Aorta (tissue), 5 donors: ENCODE measurements at places on chromosomes 12 and 14.

DNA sequence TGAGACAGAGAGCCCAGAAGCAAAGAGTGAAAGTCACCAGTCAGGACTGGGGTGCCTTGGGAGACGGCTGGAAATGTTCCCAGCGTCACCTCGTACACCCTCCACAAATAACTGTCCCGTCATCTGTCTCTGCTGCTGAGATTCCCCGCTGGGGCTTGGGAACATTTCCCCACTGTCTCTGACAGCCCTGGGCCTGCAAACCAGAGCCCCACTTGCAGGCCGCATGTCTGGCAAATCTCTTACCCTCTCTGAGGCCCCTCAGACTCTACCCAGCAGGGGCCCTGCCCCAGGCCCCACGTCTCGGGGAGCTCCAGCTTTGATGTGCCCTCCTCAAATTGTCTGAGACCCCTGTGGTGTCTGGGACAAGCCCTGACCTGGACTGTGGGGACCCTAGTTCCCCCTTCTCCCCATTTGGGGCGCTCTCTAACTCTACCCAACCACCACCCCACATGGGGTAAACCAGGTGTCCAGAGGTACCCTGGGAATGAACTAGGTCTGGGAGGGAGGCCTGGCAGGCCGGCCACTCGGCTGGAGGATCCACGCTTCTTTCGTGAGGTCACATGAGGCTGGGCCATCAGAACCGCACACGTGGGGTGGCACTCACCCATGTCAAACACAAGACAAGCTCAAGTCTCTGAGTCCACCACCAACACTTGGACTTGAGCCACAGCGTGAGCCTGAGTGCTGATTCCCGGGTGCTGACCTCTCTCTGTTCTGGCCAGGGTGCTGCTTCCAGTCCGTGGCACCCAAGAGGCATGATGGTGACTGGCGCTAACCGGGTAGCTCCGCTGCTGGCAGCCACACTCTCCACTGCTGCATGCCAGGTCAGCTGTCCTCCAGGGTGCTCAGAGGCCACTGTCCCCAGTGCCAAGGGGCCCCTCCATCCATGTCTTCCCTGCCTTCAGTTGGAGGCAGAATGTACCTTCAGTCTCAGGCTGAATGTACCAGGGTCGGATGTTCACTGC lies 59.8 kb downstream of the DIO3 start:
- no peak for DNase-seq

GRCh38 chr14:89121968-89122620 lies 294.9 kb downstream of the FOXN3 start:
- no peak for DNase-seq

DNA sequence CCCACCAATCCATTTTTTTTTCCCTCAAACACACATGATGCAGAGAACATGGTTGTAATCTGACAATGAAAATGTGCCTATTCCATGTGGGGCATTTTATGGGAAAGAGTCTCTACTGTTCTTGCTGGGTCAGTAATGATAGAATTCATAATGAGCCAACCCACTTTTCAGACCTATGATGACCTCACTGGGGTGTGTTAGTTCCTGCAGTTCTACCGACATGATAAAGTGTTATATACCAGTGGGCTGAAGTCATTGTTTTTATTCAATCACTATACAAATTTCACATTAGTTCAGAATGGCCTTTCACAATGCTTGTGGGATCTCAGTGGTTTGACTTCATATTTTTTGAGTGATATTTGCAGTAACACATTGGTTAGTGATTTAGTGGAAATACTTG lies 47.5 kb downstream of the PPFIBP1 start:
- no peak for DNase-seq

DNA sequence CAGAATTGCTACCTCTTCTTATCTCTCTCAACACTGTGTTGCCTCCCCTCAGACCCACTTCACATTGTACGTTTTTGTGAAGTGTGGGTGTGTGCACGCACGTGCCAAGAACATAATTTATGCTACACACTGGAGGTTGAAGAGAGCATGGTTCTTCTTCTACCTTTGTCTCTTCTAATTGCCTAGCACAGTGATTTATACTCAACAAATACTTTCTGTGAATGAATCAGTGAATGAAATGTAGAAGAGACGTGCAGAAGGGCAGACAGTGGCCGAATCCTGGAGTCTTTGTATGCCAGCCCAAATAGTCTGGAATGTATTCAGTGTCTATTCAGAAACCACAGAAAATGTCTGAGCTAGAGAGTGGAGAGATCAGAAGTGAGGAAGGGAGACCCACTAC lies 4.6 kb upstream of the SAMD4A start:
- no peak for DNase-seq

DNA sequence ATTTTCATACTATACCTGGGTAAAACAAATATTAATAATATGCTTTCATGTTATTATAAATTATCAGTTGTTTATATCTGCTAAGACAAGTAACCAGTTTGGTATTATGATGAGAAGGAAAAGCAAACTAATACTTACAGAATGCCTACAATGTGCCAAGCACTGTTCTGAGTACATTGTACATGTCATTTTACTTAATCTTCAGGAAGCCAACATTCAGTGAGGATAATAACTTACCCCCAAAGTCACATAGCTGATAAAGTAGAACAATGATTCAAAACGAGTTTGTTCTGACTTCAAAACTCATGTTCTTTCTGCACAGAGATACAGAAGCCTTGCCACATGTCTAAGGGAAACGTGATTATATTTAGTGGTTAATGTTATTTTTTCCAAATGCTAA lies 89.0 kb upstream of the DIO2 start:
- no peak for DNase-seq

DNA sequence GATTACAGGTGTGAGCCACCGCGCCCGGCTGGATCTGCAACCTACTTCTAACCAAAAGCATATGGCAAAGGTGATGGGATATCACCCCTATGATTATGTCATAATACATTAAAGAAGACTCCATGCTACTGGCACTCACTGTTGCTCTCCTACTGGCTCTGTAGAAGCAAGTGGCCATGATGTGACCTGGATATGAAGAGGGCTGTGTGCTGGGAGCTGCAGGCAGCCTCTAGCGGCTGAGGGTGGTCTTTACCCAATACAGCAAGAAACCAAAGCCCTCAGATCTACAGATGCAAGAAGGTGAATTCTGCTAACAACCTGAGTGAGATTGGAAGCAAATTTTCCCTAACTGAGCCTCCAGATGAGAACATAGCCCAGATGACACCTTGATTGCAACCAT lies 34.2 kb upstream of the TRIM9 start:
- no peak for DNase-seq

- no peak for DNase-seq
Observed at GRCh38 chr14:25103271-25103670, 53.3 kb upstream of the STXBP6 start.

DNA sequence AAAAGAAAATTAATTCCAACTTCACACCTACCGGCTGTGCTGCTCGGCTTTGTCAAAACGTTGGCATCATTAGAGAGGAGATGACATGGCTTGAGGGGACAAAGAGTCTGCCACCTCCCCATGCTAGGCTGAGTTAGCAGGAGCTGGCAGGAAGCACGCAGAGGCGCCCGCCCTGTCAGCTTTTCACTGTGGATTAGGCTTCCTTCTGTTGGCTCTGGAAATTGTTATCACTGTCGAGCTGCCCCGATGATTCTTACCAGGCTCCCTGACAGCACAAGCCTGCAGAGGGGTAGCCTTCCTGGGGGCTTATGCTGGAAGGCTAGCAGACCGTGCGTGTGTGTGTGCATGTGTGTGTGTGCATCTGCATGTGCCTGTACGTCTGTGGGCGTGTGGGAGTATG lies 490.9 kb upstream of the TBX3 start:
- DNase-seq, result no peak

DNA sequence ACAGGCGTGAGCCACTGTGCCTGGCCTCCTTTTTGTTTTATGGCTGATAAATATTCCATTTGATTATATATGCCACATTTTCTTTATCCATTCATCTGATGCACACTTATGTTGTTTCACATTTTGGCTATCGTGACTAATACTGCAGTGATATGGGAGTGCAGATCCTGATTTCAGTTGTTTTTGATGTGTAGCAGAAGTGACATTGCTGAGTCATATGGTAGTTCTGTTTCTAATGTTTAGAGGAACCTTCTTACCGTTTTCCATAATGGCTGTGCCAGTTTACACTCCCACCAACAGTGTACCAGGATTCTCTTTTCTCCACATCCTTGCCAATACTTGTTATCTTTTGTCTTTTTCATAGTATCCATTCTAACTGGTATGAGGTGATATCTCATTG lies 235.9 kb downstream of the ERC1 start:
- no peak for DNase-seq

DNA sequence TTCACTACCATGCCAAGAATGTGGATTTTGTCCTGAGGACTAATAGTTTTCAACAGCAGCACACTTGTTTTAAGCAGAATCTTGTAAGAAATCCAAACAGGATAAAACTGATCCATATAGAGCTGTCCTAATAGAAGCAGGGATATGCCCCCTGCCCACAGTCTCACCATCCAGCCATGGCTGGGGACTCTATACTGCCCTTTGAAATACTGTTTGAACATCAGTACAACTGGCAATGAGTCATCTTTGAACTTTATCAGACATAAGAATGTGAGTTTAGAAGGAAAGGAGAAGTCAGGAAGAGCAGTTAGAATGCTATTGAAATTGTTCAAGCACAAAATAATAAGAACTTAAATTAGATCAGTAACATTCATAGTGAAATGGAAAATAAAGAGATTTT lies 3.8 kb upstream of the C12orf42 start:
- DNase-seq, result no peak

- DNase-seq, result no peak
Observed at GRCh38 chr12:27732281-27732680, 21.6 kb downstream of the MRPS35 start.

GRCh38 chr14:91303091-91303923 lies 58.8 kb upstream of the GPR68 start:
- DNase-seq, result no peak

GRCh38 chr14:98886982-98887381 lies 385.0 kb downstream of the BCL11B start:
- no peak for DNase-seq

DNA sequence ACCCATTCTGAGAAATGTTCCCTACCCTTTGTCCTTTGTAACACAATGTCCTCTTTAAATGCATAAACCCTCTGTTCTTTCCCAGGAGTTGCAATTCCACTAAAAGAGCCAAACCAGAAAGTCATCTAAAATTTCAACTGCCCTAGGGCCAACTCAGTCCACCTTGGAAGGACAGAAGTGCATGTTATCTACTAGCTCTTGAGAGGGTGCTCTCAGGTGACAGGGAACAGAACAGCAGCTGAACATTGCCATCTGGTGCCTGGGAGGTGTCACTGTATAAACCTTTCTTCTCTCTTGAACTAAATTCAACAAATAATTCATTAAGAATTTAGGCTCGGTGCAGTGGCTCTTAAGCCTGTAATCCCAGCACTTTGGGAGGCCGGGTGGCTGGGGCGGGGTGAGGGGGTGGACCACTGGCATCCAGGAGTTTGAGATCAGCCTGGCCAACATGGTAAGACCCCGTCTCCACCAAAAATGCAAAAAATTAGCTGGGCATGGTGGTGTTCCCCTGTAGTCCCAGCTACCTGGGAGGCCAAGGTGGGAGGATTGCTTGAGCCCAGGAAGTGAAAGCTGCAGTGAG lies 10.3 kb upstream of the FERMT2 start:
- DNase-seq, result no peak

- no peak for DNase-seq
Observed at GRCh38 chr12:1099158-1099557, 108.1 kb downstream of the ERC1 start.

GRCh38 chr12:68944296-68945076 lies 11.5 kb upstream of the CPM start:
- DNase-seq, result no peak

DNA sequence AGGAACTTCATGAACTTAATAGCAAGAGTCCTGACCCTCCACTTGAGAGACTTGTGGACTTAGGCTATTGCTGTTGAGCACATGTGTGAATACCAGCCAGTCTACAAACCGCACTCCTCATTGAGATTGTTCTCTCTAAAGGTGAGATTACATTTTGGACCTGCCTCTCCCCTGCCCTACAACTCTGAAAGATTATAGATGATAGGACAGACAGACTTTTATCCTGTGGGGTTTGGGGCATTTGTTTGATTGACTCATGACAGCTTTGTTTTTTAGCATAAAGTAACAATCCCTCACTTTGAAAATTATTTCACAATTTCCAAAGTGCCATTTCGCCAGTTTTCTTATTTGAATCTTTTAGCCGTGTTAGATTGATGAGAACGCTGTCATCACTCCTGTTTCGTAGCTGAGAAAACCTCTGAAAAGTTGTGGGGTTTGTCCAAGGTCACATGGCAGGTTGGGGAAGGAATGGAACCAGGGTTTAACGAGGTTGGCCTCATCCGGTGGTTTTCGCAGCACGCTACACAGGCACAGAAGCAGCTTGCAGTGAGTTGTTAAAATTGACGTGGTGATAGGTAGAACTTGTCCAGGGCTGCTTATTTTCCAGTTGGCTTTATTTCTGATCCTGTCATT lies 836 bp downstream of the EVL start:
- DNase-seq, result no peak

- DNase-seq, result no peak
Observed at GRCh38 chr14:76976240-76977005, 52.1 kb downstream of the IRF2BPL start.

GRCh38 chr12:127657036-127657435 lies 609.9 kb upstream of the TMEM132C start:
- DNase-seq, result no peak

DNA sequence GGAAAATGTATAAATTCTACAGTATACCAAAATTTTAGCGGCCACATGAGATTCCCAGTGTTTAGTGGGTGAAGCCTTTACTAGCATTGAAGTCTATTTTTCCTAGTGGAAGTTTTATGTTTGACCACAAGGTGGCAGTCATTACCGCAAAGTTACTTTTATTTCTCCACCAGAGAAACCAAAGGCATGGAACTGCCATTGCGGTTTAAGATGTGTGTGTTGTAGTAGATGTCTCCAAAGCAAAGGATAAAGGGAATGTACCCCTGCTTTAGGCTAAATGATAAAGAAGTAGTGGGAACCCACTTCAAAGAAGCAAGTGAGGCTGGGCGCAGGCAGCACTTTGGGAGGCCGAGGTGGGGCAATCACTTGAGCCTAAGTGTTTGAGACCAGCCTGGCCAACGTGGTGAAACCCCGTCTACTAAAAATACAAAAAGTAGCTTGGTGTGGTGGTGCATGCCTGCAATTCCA lies 140.5 kb downstream of the PRKCH start:
- DNase-seq, result no peak

DNA sequence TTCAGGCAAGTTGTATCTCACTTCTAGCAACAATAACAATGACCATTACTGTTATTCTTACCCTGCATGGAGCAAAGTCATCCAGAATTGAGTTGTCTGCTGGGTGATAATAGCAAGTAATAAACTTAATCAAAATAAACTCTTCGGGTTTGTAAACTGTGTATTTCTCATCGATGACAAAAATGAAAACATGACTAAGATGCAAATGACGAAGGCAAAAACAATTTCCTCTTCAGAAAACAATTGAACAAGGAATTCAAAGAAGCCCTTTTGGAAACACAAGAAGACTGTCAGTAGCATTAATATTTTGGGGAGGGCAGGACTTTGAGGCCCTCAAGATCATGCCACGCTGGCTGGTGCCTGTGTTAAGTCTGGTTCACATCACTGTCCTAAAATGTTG lies 232.0 kb downstream of the BTG1 start:
- no peak for DNase-seq

GRCh38 chr12:9797722-9798619 lies 29.3 kb upstream of the KLRF1 start:
- no peak for DNase-seq
